Hematopoietic multipotent progenitor cell treated with erythropoietin and hydrocortisone succinate and interleukin-3 and kit ligand, for 4 days (in vitro differentiated cells): ENCODE measurements at places on chromosomes 1 and 21.
A peak's percentile ranks its signal among the peaks of the same experiment; 100 is the strongest.

- DNase-seq: no peak
Measured at GRCh38 chr1:39995973-39996393, 41.0 kb downstream of the MFSD2A start.

DNA sequence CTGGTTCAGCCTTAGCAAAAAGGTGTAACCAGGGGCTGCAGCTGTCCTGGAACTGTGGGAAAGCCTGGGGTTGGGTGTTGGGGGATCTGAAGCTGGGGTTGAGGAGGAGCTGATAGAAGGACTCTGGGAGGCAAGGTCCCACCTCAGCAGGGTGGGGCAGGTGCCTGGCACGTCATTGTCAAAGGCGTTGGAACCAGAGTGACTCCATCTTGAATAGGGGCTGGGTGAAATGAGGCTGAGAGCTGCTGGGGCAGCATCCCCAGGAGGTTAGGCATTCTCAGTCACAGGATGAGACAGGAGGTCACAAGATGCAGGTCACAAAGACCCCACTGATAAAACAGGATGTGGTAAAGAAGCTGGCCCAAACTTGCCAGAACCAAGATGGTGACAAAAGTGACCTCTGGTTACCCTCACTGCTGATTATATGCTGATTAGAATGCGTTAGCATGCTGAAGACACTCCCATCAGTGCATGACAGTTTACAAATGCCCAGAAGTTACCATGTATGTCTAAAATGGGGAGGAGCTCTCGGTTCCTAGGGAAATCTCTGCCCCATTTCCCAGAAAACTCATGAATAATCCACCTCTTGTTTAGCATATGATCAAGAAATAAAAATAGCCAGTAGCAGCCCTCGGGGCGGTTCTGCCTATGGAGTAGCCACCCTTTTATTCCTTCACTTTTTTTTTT is 85.4 kb downstream of the IER5 start:
- DNase-seq: no peak

DNA sequence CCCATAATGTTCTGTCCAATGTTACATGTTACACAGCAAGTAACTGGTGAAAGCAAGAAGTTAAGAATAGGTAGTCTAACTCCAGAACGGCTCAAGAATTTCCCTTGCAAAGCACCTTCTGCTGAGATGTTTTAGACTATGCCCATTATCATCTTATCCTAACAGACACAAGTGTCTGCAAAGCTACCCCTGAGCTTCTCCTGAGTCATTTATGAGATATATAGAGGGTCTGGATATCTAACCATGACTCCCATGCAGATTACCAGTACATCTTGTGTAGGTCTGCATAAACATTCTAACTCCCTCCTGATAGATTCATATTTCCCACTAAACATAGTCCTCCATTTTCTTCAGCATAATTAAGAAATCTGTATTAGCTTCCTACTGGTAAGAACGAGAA is 171.7 kb downstream of the COQ8A start:
- no peak for DNase-seq

- peak; percentile 17 for DNase-seq
Measured at GRCh38 chr1:38817267-38818174, 42.1 kb downstream of the RRAGC start.

DNA sequence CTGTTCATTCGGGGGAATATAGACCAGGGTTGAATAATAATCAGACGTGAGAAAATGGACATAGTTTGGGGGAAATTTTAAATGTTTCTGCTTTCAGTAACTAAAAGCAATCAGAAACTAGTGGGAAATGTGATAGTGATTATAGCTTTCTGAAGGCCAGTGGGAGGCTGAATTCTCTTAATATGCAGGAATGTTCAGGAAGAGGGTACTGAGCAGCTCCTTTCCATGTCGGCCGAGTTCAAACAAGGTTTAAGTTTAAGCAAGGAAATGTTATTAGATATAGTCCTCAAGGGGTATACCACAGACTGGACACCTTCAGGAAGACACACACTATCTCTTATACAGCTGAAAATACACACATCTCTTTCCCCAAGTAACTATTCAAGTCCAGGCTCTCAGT is 105.5 kb downstream of the HHAT start:
- DNase-seq: no peak

DNA sequence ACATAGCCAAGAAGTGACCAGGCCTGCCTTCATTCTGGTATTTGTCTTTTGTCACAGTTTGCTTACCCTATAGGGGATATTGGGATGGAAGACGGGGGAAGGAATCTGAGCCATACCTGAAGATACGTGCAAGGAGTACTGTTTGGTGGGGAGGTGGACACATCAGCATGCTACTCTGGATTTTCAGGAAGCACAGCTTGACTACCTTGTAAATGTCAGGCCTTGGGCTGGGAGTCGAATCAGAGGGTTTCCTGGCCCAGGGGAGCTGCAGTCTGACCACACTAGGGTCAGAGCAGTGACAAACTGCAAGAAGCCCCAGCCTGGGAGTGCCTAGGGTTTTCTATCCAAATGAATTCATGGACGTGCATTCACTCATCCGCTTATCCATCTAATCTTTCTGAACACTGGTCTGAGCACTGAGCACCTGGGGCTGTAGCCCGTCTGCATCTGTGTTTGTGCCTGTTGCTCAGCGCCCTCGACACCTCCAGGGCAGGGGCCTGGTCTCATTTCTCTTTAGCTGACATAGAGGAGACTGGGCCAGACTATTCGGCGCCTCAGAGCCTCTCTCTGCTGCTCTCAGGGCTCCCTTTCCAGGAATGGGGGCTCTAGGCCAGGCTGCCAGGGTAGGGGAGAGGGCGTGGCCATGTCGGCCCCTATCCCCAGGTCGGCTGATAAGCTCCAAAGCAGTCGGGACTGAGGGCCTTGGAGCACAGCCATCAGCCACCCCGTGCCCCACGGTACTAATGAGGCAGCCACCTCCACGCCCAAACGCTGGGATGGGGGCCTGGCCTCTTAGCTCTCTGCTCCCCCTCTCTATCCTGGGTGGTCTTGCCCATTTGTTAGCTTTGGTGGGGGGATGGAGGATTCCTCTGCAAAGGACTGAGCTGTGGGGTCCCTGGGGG is 47.0 kb upstream of the SLC2A1 start:
- peak; percentile 13 for DNase-seq

DNA sequence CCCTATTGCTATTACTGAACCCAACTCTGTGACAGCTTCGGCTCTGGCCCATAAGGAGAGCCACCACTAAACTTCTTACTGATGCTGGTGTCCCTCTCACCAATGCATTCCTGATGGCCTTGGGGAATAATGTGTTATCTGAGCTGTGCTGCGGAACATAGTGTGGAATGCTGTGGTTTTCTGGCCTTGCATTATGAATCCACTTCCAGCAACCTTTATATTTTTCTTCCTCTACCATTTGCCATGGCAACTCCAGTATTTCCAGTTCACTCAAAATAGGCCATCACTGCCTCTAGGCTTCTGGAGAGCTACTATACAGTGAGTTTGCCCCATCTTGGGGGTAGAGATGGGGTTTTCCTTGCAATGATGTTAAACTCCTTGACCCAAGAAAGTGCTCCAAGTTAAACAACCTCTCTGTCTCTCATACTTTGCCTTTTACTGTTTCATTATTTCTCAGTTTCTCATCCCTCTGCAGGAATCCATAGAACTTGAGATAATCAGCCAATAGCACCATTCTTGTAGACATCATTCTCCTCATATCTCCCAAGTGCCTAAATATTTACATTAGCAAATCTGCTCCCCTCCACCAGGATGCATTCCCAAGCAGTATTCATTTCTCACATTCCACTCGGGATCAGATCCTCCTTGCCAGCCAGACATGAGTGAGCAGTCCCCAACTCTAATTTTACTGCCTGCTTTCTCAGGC is 11.1 kb upstream of the RAVER2 start:
- DNase-seq: no peak

DNA sequence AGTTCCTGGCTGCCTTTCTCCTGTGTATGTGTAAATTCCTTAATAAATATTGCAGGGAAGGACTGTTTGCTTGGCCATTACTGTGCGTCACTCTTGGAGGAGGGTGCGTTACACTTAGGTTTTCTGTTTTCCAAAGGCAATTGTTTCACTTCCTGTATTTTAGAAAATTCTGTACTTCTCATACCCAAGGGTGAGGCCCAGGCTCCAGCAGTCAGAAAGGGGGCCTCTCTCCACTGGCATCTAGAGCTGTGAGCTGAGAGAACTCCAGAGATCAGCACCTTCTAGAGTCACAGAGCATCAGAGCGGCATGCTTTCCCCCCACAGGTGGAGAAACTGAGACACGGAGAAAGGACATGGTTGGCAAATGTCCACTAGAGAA is 27.0 kb upstream of the ZFP69B start:
- DNase-seq: no peak

DNA sequence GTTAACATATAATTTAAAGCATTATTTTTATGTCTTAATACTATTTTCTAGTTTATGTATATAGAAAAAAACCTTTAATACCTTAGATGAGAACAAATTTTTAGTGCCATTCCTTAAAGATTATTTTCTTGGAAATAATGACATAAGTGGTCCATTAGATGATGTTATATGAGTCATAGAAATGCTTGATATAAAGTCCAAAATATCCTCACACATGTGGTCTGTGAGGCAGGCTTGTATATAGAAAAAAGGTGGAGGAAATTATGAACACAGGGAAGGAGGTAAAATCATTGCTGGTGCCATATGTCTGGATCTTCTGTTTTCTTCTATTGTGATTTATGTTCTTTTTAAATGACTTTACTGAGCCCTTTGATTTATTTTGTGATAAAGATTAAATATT is 79.3 kb downstream of the MAP3K7CL start:
- DNase-seq: no peak

- DNase-seq: no peak
Measured at GRCh38 chr1:9700340-9700739, 48.8 kb downstream of the PIK3CD start.

DNA sequence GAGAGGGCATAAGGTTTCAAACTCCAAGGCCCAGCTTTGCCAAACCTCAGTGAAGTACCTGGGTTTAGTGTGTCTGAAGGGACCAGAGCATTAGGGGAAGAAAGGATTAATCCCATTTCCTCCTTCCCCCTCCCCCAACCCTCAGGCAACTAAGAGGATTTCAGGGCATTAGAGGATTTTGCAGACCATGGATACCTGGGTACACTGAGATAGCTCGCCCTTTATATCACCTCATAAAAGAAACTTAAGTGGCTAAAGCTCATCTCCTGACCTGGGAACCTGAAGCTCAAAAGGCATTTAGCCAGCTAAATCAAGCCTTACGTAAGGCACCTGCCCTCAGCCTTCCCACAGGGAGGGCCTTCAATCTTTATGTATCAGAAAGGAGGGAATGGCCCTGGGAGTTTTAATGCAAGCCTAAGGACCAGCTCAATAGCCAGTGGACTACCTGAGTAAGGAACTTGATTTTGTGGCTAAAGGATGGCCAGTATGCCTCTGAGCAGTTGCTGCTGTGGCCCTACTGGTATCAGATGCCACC is 26.4 kb upstream of the SMYD3 start:
- DNase-seq: no peak

- DNase-seq: no peak
Measured at GRCh38 chr1:16029288-16029687, 7.5 kb downstream of the CLCNKA start.

GRCh38 chr1:42658877-42659337 is 684 bp downstream of the PPIH start:
- DNase-seq: no peak
